Gastroesophageal sphincter (tissue), 4 donors: ENCODE measurements at places on chromosomes 5 and 9. TPM values are rescaled to one million over a fixed set of nuclear protein-coding genes. Genes with fewer than 3 reads are reported as not detected.

C5 gene
- 2.7 TPM for total RNA-seq

NFIB gene
- 67.3 TPM for total RNA-seq

ZDHHC11 gene
- total RNA-seq: 3.2 TPM

MARCOL gene
- total RNA-seq: not detected

RNF183 gene
- not detected for total RNA-seq

COX7C gene
- total RNA-seq: 670 TPM

ACER2 gene
- 6.1 TPM for total RNA-seq

CDKN2B gene
- 21.6 TPM for total RNA-seq

BARHL1 gene
- total RNA-seq: not detected

SLC36A1 gene
- total RNA-seq: 8.2 TPM

DRD1 gene
- not detected for total RNA-seq
